ENCODE measurements at places on chromosomes 6 and 20.

GRCh38 chr20:433300-433975 is 25.3 kb downstream of the RBCK1 start:
- DNase-seq, result peak; percentile 43

GRCh38 chr20:51036226-51036625 is 13.3 kb upstream of the KCNG1 start:
- DNase-seq, result no peak

DNA sequence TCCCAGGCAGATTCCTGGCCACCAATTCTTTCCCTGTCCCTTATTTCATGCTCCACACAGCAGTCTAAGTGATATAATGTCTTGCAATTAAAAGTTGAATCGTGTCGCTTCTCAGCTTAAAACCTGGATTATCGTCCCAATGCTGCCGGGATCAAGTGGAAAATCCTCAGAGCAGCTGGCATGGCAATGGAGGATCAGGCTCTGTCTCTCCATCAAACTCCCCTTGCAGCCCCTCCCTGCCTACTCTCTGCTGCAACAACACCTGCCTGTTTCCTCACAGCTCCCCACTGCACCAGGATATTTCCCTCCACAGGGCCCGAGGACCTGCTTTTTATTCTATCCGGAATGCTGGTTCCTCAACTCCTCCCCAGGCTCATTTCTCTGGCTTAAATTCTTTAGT is 277.1 kb downstream of the SYNE1 start:
- DNase-seq, result no peak

DNA sequence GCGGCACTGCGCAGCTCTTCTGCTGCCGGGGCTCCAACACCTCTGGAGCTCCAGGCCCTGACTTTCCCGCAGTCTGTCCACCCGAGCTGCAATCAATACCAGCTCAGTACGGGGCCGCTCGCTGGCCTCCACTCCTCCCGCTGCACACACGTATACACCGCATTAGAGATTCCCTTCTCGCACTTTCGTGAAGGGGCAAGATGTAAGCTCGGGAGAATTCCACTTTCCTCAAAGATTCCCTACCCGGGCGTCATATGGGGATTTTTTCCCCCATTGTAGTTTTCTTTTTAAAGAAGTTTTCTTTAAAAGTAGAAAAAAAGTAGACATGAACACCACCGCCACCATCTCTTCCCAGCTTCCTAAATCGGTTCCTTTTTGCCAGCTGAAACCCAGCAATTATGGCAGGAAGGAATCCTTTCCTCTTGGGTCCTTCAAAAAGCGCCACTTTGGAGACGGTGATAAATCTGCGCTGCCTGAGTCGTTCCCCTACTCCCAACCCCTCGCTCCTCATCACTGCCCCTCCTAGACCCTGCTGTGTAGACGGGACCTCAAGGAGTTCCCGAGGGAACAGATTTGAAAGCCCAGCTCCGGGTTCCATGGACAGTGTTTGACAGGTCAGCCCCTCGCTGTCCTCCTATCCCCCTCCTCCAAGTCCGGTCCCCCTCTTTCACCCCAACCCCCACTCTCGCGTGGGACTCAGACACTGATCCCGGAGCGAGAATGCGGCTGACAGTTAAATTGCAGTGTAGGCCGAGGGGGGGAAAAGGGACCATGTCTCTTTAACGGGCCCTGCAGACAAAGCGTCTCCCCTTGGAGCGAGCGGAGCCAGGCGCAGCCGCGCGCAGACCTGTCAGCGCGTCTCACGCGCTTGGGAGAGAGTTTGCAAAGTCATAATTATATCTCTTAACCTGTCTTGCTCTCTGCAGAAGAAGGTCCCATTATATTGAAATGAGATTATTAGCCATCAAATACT is 39.5 kb downstream of the NCR2 start:
- no peak for DNase-seq

GRCh38 chr20:54657268-54657826 is 182.0 kb downstream of the DOK5 start:
- no peak for DNase-seq

- no peak for DNase-seq
Measured at GRCh38 chr6:145271040-145271439, 464.3 kb downstream of the EPM2A start.

DNA sequence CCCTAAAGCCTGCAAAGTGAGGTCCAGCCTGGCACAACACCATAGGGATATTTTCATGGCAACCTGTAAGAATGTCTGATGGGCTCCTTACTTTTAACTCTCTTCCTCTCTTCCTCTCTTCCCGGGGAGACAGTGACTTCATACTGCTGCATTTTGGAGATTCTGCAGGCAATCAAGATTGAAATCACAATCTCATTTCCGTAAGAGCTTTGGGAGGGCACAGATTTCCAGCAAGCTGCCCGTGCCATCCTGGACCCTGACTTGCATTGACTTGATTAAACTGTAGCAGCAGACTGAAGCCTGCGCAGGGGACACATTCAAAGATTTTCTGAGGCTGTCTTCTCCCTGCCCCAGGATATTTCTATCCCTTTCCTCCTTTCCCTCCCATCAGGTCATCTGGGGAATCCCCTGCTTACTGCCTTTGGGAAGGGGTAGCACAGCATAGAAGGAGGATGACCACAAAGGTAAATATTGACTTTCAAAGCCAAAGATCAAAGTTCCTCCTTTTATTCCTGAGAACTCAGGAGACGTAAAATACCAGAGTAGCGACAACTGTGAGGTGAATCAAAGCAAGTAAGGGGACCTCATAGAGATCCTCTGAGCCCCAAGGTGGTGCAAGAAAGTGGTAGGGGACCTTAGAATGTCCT is 504.0 kb upstream of the ARID1B start:
- no peak for DNase-seq

DNA sequence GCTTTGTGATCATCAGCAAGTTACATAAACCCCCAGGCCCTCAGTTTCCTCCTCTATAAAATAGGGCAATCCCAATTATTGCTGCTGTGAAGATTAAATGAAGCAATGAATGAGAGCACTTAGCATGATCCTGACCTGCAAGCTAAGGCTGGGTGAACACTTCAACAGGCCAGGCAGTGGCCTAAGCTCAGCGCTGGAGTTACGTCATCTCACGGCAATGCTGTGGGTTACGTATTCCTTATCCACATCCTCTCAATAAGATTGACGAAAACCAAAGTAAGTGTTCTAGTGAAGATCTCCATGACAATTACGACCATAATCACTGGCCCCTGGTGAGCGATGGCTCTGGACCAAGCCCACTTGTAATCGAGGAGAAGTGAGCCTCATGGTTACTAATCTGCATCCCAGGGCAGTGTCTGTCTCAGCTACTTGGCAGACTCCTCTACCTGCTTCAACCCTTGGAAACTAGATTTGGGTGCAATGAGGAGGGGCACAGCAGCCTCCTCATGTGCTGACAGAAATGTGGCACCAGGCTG is 274.1 kb upstream of the ARID1B start:
- DNase-seq, result no peak

- no peak for DNase-seq
Measured at GRCh38 chr6:141475259-141475658, 657.5 kb upstream of the GJE1 start.

DNA sequence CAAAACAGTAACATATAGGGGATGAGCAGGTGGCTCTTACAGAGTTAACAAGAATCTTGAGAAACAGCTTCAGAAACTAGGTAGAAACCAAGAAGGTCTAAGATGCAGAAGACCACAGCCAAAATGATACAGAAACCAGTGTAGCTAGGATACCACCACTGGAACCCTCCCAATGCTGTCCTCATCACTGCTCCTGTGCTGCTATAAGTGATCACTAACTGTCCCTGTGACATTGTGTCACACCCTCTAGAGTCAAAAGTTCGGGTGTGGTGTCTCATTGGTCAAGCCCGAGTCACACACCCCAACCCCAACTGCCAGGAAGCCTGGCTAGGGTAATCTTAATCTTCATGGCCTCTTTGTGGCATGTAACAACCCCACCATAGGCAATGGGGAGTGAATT is 153.1 kb downstream of the RCAN2 start:
- no peak for DNase-seq

GRCh38 chr6:167575158-167575696 is 250.3 kb downstream of the TTLL2 start:
- no peak for DNase-seq

DNA sequence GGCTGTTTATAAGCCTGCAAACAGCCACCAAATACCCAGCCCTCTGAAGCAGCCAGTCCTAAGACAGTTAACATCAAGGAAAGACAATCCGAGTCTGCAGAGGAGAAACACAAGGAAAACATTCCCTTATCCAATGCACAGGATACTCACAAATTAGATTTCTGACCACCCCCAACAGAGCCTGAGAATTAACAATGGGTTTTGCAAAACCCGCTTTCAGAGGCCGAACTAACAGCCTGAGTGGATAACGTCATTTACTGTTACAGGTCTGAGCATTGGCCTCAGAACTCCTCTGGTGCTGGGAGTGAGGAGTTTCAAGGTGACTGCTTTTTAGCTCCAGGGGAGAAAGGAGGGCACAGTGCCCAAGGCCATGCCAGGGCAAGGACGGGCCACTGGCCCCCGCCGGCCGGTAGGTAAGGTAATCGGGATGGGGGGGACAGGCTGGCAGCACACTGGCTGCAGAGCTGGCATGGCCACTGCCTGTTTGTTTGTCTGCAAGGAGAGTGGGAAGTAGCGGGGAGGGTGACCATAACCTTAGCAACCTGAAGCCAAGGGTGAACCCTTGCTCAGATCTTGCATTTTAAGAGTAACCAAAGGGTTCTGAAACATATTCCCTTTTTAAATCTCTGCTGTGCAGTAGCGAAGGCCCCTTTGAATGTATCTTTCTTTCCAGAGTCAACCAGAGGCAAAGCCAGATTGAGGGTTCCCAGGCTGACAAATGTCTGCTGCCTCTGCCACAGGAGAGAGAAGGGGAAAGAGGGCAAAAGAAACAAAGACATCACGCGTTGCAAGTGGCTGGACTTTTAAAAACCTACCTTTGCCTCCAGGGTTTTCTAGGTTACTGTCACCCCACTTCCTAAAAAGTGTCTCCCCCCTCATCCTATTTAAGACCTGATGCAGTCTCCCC is 3.9 kb downstream of the ZMYND8 start:
- DNase-seq, result no peak

GRCh38 chr6:123507582-123507981 is 129.2 kb downstream of the TRDN start:
- no peak for DNase-seq

- no peak for DNase-seq
Measured at GRCh38 chr6:62528894-62529526, 243.0 kb upstream of the KHDRBS2 start.

DNA sequence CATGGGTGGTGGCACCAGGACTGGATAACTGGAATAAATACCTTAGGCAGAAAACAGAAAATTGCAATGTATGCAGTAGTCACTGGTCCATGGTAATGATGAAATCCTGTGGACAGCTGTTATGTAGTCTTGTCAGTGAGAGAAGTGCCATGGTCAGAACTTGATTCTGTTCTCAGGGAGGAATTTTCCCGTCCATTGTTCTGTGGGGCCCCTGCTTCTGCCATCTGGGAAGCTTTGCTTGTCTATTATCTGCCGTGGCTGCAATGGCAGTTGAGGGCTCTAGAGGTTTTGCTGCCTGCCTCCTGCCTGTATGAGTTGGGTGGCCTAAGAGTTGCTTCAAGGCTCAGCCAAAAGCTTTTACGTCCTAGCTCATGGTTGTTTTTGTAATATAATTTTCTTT is 126.8 kb upstream of the SLC35B3 start:
- DNase-seq, result no peak

DNA sequence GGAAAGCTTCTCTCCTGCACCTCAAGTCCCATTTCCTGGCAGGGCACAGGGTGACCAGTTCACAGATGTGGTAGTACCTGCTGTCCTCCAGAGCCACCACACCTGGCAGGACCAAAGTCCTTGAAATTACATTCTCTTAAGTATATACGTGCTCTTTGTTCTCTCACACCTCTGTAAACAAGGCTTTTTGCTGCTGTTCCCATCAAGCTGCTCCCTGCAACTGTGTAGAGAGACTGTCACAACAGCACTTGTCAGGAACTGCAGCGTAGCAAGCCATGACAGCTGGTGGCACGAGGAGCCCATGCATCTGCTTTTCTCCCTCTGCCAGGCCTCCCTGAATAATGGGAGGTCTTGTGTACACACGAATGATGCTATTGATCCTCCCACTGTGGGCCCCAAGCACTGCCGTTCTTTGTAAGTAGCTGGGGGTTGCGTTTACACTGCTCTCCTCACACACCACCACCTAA is 431.8 kb downstream of the CD83 start:
- no peak for DNase-seq

- no peak for DNase-seq
Measured at GRCh38 chr20:48313324-48313723, 514.5 kb downstream of the PREX1 start.

DNA sequence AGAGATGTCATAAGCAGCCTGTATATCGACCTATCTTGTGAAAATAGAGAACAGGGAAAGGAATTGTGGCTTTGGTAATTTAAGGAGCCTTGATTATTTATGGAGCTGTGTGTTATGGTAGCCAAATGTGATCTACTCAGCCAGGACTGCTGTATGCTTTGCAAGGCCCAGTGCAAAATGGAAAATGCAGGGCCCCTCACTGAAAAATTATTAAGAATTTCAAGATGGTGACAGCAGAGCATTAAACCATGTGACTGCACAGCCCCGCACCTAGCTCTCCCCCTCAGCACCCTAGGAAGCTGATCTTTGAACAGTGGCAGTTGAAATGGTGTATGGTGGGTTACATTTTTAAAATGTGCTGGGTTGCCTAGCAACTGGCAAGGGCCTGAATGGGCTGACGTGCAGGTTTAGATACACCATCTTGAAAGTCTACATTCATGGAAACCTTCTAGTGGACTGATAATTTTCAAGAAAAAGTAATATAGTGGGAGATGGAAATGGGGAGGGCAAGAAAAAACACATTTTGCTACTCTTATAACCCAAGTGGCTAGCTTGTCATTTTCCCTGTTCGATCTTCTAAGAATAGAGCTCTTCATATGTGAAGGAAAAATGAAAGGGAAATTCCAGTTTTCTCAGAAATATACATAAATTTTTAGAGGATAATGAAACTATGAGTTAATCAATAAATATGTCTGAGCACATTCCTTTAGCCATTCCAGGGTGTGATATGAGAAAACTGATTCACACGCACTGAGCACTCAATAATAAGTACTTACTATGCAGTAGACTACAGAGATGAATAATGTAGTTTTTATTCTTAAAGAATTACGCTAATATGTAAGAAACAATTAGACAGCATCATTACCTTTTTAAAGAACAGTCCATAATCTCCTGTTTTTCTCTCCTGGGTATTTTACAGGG is 208.0 kb downstream of the ARHGAP18 start:
- no peak for DNase-seq

DNA sequence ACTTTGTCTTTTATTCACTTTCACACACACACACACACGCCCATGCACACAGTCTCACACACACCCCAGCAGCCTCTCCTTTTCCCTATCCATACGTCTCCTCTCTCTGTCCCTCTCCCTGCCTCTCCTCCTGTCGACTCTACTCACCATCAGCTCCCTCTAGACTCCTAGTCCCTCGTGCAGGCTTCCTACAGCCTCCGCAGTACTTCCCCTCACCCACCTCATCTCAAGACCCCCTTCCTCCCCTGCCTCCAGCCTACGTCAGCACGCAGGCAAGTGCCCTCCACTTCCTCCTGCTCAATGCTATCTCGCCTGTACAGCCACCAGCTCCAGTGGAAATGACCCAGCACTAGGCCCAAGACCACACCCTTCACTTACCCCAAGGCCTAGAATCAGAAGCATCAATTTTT is 820 bp upstream of the TREML2 start:
- DNase-seq, result no peak

GRCh38 chr6:48959251-48960060 is 503.6 kb downstream of the MMUT start:
- no peak for DNase-seq

GRCh38 chr20:63497138-63497945 is 1.5 kb downstream of the EEF1A2 start:
- DNase-seq, result no peak

- DNase-seq, result no peak
Measured at GRCh38 chr6:13765570-13765969, 48.8 kb downstream of the MCUR1 start.

GRCh38 chr6:113317891-113318574 is 539.1 kb upstream of the MARCKS start:
- no peak for DNase-seq

Data from stimulated activated CD4-positive, alpha-beta T cell treated with anti-CD3 and anti-CD28 coated beads, Interleukin-12 subunit alpha, Interleukin-12 subunit beta, amount 100 ng/mL, for 24 hours (primary cell).